RPMI7951 (cell line): ENCODE measurements at places on chromosomes 4 and X.

DNA sequence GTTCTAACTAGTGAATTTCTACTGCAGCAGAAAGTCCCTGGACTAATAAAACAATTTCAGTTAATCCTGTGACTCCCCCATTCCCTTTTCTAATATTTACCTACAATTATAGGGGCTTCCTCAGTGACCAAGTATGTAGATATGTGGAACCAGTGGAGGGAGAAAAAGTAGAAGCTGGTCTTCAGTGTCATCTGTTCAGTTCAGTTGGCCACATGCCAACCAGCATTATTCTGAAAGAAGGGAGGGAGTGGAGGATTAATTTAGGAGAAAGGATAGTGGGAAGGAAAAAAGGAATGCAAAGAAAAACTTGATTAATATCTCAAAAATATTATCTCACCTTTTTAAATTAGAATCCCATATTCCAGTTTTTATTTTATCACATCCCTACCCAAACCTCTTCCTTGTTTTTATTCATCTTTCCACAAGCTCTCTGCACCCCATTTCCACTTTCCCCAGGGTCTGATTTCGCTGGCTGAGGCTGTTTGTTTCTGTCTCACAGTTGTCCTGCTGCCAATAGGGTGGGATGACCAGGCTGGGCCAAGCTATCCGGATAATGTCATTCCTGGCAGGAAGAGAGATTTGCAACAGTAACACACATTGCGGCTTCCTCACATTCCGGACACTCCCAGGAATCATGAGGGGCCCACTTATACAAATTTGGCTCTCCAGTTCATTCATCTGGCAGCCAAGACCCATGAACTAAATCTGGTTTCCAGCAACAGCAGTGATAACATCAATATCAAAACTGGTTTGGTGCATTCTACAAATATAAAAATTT, 24.6 kb upstream of the ANTXR2 start:
- DNase-seq = peak; percentile 96

DNA sequence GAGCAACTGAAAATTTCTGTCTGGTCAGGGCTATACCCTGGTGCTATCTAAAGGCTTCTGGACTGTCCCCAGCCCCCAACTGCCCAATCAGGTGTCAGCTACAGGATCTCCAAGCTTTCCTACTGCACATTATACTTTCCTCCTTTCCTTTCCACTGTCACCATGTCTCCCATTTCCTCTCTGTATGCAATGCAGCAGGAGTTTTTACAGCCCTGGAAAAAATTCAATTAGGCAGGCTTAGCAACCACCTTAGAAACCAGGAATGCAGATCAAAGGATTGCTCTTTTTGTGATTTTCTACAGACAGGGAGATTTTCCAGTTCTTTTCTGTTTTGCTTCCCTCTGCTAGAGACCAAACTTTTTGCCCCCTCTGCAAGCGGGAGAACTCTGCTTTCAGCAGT, 6.0 kb upstream of the NAF1 start:
- DNase-seq = no peak

DNA sequence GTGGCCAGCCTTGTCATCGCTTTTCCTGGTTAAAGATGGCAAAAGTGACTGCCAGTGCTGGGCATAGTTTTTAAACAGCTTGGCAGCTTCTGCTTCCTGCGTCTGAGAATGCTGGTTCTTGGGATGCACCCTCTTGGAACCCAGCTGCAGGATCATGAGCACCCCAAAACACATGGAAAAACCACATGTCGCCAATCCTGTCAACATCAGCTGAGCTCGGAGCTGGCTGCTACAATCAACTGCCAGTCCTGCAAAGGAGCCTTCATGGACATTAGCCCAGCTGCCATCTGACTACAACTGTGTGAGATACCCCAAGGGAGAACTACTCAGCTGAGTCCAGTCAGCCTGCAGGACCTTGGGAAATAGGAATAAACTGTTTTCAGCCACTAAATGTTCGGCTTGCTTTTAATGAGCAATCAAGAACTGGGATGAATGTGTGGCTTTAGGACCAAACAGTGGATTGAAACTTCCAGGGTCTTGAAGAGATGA, 31.0 kb downstream of the OSTC start:
- no peak for DNase-seq

DNA sequence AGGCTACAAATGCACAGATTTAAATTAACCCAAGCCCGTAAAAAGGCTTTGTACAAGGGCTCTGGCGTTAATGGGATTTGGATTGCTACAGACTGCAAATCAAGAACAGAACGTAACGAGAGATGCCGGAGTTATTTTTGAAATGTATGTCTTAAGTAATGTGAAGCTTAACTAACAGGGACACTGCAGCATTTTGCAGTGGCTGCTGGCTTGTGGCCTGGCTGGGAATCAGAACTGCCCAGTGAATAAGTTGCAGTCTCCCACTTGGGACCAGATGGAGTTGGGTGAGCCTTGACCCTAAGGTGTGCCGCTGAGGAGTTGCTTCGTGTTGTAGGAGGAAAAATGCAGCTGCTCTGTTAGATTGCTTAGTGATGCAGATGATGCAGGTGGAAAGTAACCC, 318.4 kb downstream of the DHX15 start:
- DNase-seq = no peak

DNA sequence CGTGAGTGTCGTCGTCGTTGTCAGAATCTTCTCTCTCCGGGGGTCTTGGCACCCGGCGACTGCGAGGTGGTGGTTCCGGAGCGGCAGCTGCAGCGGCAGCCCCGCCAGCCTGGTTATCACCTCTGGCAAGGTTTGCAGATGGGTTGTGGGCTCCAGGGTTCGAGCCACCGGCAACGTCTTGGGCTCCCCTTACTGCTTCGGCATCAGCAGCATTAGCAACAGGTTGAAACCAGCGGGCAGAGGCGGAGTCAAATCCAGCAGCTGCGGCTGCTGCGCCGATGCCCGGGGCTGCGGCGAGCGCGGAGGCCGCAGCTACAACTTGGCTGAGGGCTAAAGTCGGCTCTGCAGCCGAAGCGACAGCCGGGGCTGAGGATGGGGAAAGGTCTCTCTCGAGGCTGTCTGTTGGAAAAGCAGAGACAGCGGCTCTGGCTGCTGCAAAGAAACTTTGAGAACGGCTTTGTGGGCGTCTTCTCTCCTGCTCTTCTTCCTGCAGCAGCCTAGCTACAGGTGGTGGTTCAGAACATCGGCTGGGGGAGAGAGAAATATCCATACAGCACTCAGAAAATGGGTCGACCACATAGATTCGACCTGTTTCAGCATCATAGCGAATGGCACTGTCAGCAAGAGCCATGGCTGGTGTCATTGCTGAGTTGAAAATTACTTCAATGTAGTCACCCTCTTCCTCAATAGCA, 3.6 kb downstream of the IRS4 start:
- no peak for DNase-seq
